Activated CD8-positive, alpha-beta memory T cell treated with anti-CD3 and anti-CD28 coated beads for 1 hour (primary cell): ENCODE measurements at places on chromosomes 5 and 9.

DNA sequence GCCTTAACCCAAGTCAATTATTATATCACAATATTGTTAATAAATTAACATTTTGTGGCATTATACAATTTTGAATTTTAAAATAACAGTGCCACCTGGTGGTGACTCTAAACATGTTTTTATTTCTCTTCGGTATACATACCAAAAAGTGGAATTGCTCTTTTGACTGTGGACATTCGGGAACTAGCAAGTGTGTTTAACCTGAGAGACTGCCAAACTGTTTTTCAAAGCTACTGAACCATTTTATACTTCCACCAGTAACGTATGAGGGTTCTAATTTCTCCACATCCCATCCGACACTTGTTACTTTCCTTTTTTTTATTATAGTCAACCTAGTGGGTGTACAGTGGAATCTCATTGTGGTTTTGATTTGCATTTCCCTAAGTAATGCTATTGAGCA is 18.3 kb upstream of the HSDL2 start:
- no peak for DNase-seq

GRCh38 chr9:95852059-95853032 is 23.1 kb upstream of the ERCC6L2 start:
- DNase-seq: no peak

GRCh38 chr5:54848581-54848980 is 136.8 kb downstream of the ESM1 start:
- DNase-seq: no peak

GRCh38 chr5:163459819-163460561 is at the start of gene NUDCD2:
TSS of gene NUDCD2 (minus strand) at chr5:163460102. CDS start at chr5:163460050, 52 bp downstream.
- peak; percentile 95 for DNase-seq

- DNase-seq: no peak
These were observed 9.5 kb upstream of the HAND1 start for GRCh38 chr5:154487541-154487940.

DNA sequence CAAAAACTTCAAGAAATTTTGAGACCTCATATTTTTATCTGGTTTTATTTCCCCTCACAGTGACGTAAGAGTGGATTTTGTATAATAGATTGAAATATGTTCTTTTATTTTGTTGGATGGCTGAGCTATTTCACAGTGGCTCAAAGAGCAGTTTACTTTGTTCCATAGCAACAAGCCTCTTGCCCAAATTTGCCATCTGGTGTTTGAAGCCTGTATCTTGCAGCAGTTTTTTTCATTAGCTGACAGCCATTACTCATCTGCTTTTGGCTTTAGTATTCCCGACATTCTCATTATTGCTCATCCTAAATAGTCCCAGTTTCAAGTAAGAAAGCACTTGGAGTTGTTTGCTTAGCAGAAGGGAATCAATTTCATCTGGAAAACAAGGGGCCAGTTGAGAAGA is 36.3 kb downstream of the GDA start:
- DNase-seq: no peak

DNA sequence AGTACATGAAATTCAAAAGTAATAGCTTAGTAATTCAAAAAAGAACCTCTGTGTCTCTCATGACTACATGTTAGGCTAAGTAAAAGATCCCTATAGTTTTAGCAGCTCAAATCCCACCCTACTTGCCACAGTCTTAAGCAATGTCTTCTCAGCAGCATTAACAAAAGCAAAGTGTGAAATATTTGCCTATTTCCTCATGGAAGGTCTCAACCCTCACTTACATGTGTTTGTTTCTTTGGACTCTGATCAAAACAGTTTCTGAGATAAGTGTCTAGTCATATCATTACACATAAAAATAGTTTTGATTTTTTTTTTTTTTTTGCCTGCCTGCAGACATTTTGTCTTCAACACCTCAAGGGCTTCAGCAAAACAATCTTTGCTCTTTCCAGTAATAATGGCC is 310.5 kb downstream of the CETN3 start:
- no peak for DNase-seq
